Aorta (tissue), 5 donors: ENCODE measurements at places on chromosomes 7 and 10.
A peak's percentile ranks its signal among the peaks of the same experiment; 100 is the strongest.

DNA sequence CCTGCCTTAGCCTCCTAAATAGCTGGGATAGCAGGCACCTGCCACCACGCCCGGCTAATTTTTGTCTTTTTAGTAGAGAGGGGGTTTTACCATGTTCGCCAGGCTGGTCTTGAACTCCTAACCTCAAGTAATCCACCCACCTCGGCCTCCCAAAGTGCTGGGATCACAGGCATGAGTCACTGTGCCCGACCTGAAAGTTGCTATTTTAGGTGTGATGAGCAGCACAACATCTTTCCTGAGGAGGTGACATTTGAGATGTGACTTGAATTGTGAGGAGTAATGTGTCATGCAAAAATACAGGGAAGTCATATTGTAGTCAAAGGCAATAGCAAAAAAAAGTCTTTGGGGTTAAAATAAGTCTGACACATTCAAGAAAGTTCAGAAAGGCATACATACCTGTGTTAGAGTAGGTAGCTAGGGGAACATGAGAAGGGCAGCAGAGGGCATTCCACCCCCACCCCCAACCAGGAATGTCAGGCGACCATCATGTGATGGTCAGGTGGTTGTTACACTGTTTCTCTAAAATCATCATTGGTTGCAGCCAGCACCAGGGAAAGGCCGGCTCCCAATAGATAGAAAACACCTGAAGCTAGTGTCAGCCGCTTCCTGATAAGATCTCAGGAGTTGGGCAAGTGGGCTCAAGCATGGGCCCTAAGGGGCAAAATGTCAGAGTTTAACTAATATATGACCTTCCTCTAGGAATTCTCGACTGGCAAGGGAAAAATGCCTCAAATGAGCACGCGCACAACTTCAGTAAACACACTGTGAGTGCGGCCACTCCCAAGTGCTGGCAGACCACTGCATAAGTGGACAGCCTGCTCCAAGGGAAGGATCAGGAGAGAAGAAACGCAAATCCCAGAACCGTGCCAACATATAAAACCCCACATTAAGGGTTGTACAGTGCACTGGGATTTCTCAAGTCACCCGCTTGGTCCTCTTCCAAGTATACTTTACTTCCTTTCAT is at the start of gene TACC2:
Gene TACC2 (plus strand): TSS at position 803 of the 964 bp plus-strand sequence. CDS start 32,819 bp downstream, outside the sequence.
- no peak for DNase-seq

DNA sequence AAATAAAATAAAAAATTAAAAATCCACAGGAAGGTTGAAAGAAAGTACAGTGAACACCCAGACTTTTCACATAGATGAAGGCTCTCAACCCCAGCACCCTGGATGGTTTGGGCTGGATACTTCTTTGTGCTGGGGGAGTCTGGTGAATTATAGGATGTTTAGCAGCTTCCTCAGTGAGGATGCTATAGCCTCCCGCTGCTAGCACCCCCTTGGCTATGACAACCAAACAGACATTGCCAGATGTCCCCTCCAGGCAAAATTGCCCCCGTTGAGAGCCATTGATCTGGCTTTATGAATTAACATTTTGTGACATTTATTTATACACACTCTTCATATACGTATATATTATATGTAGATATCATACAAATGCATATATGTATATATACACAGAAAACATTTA is 21.6 kb downstream of the SMKR1 start:
- DNase-seq: no peak

DNA sequence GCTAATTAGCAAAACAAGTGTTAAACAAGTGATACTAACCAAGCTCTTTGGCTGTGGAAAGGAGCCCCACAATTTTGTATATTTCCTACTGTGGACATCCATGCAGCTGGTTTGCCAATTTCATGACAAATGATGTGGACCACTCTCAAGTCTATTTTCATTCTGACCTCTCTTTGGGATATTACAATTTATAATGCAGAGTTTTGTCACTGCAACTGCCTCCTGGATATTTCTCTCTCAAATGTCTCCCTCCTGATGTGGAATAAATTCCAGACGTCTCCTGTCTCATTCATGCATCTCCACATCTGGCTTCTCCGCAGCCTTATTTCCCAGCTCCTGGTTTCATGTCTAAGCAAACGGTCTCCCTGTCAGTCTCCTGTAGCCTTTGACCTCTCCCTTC is 80.6 kb upstream of the RHEB start:
- no peak for DNase-seq

GRCh38 chr10:126001576-126001975 is 105.2 kb downstream of the FANK1 start:
- DNase-seq: peak; percentile 61

GRCh38 chr7:43484678-43485395 is 98.1 kb upstream of the STK17A start:
- no peak for DNase-seq

GRCh38 chr7:149777551-149778326 is 4.4 kb upstream of the ZNF467 start:
- no peak for DNase-seq

GRCh38 chr10:61958805-61959204 is 57.3 kb downstream of the ARID5B start:
- no peak for DNase-seq

DNA sequence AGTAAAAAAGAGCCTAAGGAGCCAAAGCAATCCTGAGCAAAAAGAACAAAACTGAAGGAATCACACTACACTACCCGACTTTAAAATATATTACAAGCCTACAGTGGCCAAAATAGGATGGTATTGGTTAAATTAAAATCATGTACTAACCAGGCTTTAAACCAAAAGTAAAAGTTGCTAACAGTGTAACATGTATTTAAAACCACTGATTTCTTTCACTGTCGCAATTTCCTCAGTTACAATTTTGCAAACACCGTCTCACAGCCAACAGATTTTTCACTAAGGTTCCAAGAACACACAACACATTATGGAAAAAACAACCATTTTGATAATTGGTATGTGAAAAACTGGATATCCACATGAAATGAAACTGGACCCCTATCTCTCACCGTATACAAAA is 74.0 kb downstream of the JMJD1C start:
- DNase-seq: no peak

- DNase-seq: no peak
Observed at GRCh38 chr10:63562857-63563256, 41.7 kb downstream of the REEP3 start.

- no peak for DNase-seq
Observed at GRCh38 chr10:80289451-80290287, at the start of gene MAT1A. Gene MAT1A (minus strand): TSS chr10:80289658. CDS start chr10:80289423, 235 bp downstream.

DNA sequence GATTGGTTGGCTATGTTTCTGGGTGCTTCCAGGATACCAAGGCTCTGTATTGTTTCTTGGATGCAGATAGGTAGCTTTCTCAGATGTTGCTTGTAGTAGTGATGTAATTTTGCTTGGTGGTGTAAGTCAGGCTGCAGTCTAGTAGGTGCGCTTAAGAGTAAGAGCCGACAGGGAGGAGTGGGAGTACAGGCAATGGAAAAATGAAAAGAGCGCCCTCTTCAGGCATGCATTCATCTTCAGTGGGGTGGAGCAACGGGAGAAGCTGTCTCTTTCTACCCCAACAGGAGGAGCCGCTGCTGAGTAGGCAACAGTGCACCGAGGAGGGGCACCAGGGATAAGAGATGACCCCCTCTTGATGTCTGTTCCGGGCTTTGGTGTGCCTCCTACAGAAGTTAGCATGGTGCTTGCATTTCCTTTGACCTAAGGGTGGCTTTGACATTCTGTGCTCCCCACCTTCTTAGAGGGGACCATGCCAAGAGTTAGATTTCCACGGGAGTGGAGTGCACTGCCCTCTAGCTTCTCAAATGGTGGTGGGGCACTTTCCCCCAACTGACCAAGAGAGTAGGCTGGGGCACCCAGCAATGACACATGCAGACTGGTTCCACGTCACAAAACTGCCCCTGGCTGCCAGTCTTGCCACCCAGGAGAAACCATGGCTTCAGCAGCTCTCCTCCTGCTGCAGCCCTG is 56.1 kb downstream of the ZNF783 start:
- DNase-seq: no peak

DNA sequence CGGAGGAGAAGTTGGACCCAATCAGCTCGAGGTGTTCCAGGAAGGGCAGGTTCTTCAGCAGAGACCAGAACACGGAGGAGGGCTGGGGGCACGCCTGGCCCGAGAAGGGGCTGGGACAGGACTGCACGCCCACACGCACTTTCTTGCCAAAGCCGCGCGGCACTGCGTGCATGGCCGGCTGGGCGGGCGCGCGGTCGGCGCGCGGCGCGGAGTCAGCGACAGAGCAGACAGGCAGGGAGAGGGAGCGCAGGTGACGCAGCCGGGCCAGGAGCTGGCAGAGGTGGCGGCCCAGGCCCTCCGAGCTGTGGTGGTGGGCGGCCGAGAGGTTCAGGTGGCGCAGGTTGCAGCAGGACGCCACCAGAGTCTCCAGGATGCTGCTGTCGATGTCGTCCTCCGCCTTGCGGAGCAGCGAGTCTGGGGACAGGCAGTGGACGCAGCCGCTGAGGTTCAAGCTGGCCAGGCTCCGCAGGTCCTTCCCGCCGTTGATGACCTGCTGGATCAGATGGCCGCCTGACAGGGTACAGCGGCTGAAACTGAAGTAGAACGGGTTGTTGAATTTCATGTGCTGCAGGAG is 77.2 kb upstream of the TNRC18 start:
- no peak for DNase-seq

DNA sequence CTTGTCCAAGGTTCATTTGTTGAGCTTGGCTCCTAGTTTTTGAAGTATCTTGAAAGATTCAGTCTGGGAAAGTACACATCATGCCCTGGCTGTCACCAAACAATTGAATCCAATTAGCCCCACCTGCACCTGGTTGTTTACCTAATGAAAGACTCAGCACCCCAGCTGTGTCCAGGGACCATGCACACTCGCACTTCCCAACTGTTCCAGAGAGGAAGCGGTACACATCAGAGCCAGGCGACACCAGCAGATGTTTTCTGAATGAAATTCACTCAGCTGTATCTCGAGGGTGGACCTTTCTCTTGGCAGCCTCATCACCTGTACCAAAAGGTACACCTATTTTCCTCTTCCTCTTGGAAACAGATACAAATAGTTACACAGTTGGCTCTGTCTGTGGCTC is 216.4 kb upstream of the LRGUK start:
- DNase-seq: no peak

GRCh38 chr7:73833251-73833919 is 2.6 kb downstream of the CLDN4 start:
- DNase-seq: no peak

GRCh38 chr7:85426487-85426960 is 239.7 kb upstream of the SEMA3D start:
- no peak for DNase-seq

DNA sequence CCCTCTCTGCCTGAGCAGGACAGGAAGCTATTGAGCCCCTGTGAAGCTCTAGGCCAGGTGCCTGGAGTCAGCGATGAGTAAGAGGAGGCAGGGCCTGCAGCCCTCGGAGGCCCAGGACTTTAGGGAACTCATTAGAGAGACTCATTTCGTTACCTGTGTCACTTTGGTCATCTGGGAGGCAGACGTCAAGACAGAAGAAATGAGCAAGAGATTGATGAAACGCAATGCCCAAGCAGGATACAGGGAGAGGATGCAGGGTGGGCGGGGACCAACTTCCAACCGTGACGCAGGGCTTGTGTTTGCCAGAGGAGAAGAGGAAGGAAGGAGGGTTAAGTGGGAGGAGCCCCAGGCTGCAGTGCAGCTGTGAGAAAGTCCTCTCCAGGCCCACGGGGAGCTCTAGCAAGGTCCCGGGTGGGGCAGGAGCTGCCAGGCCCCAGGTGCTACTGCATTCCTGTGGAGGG is 26.4 kb upstream of the GNA12 start:
- peak; percentile 90 for DNase-seq

DNA sequence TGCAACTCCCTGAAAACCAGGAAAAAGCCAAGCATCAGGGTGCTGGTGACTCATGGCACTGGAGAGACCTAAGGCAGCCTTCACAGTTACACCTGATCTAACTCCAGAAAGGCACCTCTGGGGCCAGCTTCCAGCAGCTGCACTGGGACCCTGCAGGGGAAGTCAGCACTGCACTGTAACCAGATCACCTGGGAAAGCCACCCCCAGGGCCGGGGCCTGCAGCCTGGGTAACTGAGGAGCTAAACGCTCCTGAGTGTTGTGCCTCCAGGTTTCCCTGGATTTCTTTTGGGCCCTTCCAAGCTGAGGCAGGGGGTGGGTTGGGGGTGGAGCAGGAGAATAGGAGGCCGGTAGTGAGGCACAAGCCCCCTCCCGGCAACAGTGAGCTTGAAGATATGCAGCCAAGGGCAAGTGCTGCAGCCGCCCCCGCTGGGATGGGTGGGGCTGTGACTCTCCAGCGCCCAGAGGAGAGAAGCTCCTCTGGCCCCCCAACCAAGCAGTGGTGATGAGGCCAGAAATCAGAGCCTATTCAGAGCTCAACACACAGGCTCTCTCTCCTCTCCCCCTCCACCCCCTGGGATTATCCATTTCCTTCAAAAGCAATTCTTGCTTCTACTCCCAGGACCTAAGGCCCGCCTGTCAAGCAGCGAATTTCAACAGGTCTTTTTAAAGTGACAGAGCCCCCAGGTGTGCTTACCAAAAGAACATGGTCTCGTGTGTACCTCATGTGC is 2.6 kb downstream of the CXCL12 start:
- peak; percentile 74 for DNase-seq

GRCh38 chr10:107913317-107914294 is 749.1 kb upstream of the SORCS1 start:
- no peak for DNase-seq
